ENCODE measurements at places on chromosomes 11 and 22. TPM values are rescaled to one million over a fixed set of nuclear protein-coding genes. Genes with fewer than 3 reads are reported as not detected.
A peak's percentile ranks its signal among the peaks of the same experiment; 100 is the strongest.

Gene TBX10
- total RNA-seq, result not detected

DNA sequence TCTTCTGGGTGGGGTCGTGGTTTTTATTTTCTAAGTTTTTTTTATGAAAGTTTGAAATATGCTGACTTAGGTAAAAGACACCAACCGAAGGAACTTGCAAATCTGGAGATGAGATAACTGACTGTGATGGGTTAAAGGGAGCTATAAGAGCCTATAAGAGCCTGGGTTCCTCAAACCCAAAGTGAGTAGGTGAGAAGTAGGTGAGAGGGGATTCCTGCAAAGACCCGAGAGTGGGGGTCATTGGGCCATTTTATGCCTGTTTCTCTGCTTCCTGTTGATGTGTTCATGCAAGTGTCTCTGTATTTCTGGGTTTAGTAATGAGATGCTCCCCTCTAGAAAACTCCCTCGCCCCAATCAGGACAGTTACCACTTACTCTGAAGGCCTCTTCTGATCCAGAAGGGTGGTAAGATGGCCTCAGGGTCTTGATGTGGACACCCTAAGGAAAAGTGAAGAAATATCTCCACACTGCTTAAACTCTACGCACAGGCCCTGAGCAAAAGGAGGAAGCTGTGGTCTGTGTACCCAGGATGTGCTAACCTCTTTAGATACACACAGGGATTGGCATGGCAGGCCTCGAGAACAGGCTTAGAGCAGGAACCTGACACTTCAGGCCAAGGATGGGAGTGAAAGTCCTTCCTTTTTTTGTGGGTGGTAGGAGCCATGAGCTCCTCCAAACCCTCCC is 1.8 kb downstream of the FLI1 start:
- no peak for DNase-seq

Gene PAAF1
- 12.8 TPM for total RNA-seq

Gene FAM180B
- 0.55 TPM for total RNA-seq

GRCh38 chr22:34776817-34777216 is 289.1 kb upstream of the ISX start:
- no peak for DNase-seq

- peak; percentile 55 for DNase-seq
Measured at GRCh38 chr11:120517801-120518291, 6.3 kb downstream of the GRIK4 start.

Data from mesenteric fat pad (tissue), 1 donor.